Smooth muscle cell of the pulmonary artery (primary cell): ENCODE measurements at places on chromosomes 16 and 17. TPM values are rescaled to one million over a fixed set of nuclear protein-coding genes. Genes with fewer than 3 reads are reported as not detected.

The JPT1 gene
- total RNA-seq = 57.6 and 68.6 TPM in 2 replicates

The CACNA1H gene
- total RNA-seq = 12.6 and 17.0 TPM in 2 replicates

The CES3 gene
- total RNA-seq = 0.39 and 1.2 TPM in 2 replicates

The TP53TG3B gene
- not detected in 2 replicates for total RNA-seq

The GRAP gene
- total RNA-seq = 0.13 and 0.20 TPM in 2 replicates

The GRAPL gene
- 0.20 TPM in 1 of 2 replicates, not detected in the other for total RNA-seq

The CD300E gene
- total RNA-seq = not detected in 2 replicates

The DHRS7C gene
- not detected in 2 replicates for total RNA-seq

The ADAM11 gene
- total RNA-seq = 0.26 and 0.79 TPM in 2 replicates

The PHKB gene
- 69.0 and 85.5 TPM in 2 replicates for total RNA-seq

The CDH15 gene
- total RNA-seq = 0.20 and 0.23 TPM in 2 replicates

The C16orf89 gene
- total RNA-seq = 2.9 and 3.0 TPM in 2 replicates

The TNFRSF13B gene
- not detected in 2 replicates for total RNA-seq

The OR1A1 gene
- total RNA-seq = not detected in 2 replicates

The KRT40 gene
- not detected in 2 replicates for total RNA-seq

The CSF3 gene
- 0.13 TPM in 1 of 2 replicates, not detected in the other for total RNA-seq

The NFATC3 gene
- total RNA-seq = 17.7 and 18.5 TPM in 2 replicates

The MTSS2 gene
- total RNA-seq = 29.5 and 31.2 TPM in 2 replicates

The PHOSPHO1 gene
- total RNA-seq = 0.39 and 0.40 TPM in 2 replicates

The KRT222 gene
- not detected in 2 replicates for total RNA-seq

The SAT2 gene
- total RNA-seq = 34.7 and 35.4 TPM in 2 replicates

The PCGF2 gene
- total RNA-seq = 8.4 and 12.3 TPM in 2 replicates

The KRT32 gene
- 0.30 TPM in 1 of 2 replicates, not detected in the other for total RNA-seq

The KRT27 gene
- total RNA-seq = not detected in 2 replicates

The ATP1B2 gene
- total RNA-seq = 0.07 and 0.33 TPM in 2 replicates

The GRB7 gene
- 0.13 TPM in 1 of 2 replicates, not detected in the other for total RNA-seq

The ACE gene
- 3.5 and 3.8 TPM in 2 replicates for total RNA-seq

The CDH1 gene
- 0.13 and 0.52 TPM in 2 replicates for total RNA-seq

The MGAT5B gene
- 0.10 and 0.33 TPM in 2 replicates for total RNA-seq

The SLC5A2 gene
- 0.03 and 0.07 TPM in 2 replicates for total RNA-seq

The STH gene
- total RNA-seq = not detected in 2 replicates

The KCNH4 gene
- 0.03 TPM in 1 of 2 replicates, not detected in the other for total RNA-seq

The MGRN1 gene
- total RNA-seq = 38.8 and 56.0 TPM in 2 replicates

The KRTAP4-11 gene
- total RNA-seq = not detected in 2 replicates

The PTX4 gene
- 0.20 TPM in 1 of 2 replicates, not detected in the other for total RNA-seq

The SRCIN1 gene
- 0.07 TPM in 1 of 2 replicates, not detected in the other for total RNA-seq

The MRPL12 gene
- 7.2 and 10.0 TPM in 2 replicates for total RNA-seq

The MMP15 gene
- 2.4 and 4.3 TPM in 2 replicates for total RNA-seq

The TRPV2 gene
- total RNA-seq = 71.5 and 83.5 TPM in 2 replicates

The CCDC78 gene
- total RNA-seq = 1.6 and 4.9 TPM in 2 replicates

The TPPP3 gene
- 1.2 and 1.6 TPM in 2 replicates for total RNA-seq

The SAP30BP gene
- 36.0 and 42.2 TPM in 2 replicates for total RNA-seq

The TMEM88 gene
- 0.13 and 0.20 TPM in 2 replicates for total RNA-seq

The TSR1 gene
- total RNA-seq = 52.3 and 70.3 TPM in 2 replicates

The CIITA gene
- total RNA-seq = 0.10 and 1.1 TPM in 2 replicates

The STAT5A gene
- total RNA-seq = 19.2 and 20.1 TPM in 2 replicates

The GP2 gene
- total RNA-seq = not detected in 2 replicates

The PMFBP1 gene
- under 0.01 TPM in 1 of 2 replicates, not detected in the other for total RNA-seq

The DLX3 gene
- total RNA-seq = 0.07 TPM in 1 of 2 replicates, not detected in the other

The SOST gene
- total RNA-seq = 8.8 and 20.9 TPM in 2 replicates

The RDM1 gene
- 0.59 TPM in 1 of 2 replicates, not detected in the other for total RNA-seq

The DCTN5 gene
- 52.8 and 54.6 TPM in 2 replicates for total RNA-seq

The KRTAP2-1 gene
- not detected in 2 replicates for total RNA-seq

The ZFP3 gene
- 0.92 and 1.6 TPM in 2 replicates for total RNA-seq

The SLC5A10 gene
- total RNA-seq = under 0.01 TPM in 1 of 2 replicates, not detected in the other

The XYLT1 gene
- 16.0 and 64.9 TPM in 2 replicates for total RNA-seq

The PPP4C gene
- total RNA-seq = 124 and 137 TPM in 2 replicates

The IL32 gene
- total RNA-seq = 4.0 and 6.3 TPM in 2 replicates

The KRTAP17-1 gene
- not detected in 2 replicates for total RNA-seq

The CACNG5 gene
- total RNA-seq = not detected in 2 replicates
